ENCODE measurements at places on chromosomes 12 and 14.

- ATAC-seq: no peak
Measured at GRCh38 chr14:96090441-96091148, 51.4 kb downstream of the C14orf132 start.

GRCh38 chr12:125841332-125841731 lies 776.1 kb downstream of the AACS start:
- no peak for ATAC-seq

DNA sequence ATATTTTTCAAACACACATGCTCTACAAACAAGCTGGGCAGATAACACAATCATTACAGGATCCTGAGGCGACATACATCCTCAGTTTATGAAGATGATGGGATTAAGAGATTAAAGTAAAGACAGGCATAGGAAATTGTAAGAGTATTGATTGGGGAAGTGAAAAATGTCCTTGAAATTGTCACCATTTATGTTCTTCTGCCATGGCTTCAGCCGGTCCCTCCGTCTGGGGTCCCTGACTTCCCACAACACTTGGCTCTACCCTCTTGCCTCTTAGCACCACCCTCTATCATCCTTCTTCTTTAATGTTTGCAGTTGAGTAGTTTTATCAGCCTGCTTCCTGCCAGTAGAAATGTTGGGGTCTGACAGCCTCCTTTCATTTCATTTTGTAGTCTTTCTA lies 244.4 kb downstream of the DAD1 start:
- no peak for ATAC-seq

- ATAC-seq: no peak
Measured at GRCh38 chr12:92543359-92543758, 159.4 kb upstream of the PLEKHG7 start.

GRCh38 chr12:48305190-48305589 lies 45.5 kb downstream of the ZNF641 start:
- no peak for ATAC-seq

DNA sequence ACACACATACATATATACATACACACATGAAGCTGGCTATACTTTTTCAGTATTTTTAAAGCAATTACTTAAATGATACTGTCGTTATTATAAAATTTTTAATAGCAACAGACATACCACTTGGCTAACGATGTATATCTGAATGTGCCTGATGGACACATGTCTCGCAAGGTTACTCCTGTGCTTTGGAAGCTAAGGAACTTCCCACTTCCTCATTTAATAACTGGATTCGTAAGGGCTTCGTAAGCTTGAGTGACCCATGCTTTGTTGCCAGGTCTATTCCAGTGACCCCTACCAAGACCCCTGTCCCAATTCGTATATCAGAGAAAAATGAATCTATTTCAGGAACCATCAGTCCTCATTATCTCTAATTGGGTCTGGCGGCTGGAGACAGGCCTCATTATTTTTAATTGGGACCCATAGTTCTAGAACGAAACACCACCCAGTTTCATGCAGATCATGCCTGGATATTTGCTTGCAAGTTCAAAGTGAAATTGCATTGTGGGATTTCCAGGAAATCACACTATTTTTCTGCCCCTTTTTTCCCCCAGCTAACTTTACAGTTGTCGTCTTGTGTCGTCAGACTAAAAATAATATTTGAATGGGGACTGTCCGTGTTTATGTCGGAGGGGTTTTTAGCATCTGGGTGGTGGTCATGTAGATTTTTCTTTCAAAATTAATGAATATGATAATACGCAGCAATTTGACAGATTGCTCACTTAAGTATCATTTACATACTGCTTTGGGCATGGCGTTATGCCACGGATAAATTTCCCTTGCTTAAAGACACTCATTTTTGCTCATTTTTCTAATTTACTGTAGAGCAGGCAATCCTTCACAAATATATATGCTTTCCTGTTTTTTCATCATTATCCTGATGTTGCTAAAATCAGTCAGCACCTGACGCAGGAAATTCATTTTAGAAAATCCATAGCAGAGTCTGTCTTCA lies 17.1 kb upstream of the MYO1H start:
- no peak for ATAC-seq

DNA sequence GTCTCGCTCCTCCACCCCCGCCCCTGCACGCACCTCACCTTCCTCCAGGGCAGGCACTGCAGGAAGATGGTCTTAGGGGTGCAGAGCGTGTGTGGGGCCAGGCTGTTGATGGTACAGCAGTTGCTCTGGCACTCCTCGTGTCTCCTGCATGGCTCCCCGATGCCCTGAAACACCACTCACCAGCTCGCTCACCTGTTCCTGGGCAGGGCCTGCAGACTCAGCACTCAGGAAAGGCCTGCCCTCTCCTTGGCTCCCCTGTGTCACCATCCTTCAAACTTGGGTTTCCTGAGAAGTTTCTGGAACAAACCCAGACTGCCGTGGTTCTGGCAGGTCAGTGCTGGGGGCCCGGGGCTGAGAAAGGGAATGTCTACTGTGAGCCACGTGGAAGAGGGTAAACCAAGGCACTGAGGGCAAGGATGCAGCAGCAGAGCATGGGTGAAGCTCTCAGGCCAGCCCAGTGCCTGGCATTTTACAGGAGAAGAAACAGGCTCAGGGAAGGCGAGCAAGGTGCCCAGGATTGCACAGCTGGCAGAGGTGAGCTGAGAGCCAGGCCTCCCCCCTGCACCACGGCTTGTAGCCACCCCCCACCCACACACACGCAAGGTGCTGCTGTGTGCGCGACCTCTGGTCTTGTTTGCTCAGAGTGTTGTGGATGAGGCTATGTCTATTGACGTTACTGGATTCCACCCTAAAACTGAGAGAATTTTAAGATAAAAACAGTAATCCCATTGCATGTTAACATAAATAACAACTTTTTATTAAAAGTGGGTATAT lies 5.5 kb downstream of the LRCOL1 start:
- ATAC-seq: no peak

GRCh38 chr14:72925815-72926291 lies 411 bp upstream of the DCAF4 start:
- peak; percentile 28 for ATAC-seq

DNA sequence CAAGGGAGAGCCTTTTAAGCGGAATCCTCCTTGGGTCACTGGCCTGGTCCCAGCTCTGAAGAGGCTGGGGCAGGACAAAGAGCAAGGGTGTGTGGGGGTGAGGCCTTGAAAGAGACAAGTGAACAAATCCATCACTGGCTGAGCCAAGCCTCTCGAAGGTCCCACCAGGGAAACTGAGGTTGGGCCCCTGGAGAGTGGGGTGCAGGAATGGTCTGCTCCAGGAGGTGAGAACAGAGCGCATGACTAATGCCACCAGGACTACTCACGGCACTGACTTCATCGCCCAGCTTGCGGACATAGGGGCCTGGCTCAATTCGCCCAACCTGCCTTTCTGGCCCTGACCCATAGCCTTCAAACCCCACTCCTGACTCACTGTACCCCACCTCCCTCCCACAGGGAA lies 19.2 kb upstream of the DEGS2 start:
- ATAC-seq: no peak

- peak; percentile 41 for ATAC-seq
Measured at GRCh38 chr12:46360908-46361666, 11.5 kb downstream of the SLC38A2 start.

DNA sequence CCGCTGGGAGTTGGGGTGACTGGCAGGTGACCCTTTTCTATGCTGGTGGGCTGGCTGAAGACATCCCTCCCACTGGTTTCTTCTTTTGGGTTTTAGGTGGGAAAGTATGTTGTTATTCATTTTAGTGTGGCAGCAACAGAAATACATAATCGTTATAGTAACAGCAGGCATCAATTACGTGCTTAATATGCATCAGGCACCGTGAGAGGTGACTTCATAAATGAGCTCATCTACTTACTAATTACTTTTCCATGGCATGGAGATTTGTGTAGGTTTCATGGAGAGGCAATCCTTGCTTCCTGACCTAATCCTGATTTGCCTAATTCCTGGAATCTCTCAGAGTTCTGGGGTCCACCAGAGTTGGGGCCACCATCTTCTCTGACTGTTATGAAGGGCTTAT lies 13.4 kb upstream of the CELA1 start:
- ATAC-seq: no peak

- no peak for ATAC-seq
Measured at GRCh38 chr12:61916831-61917230, 343.4 kb upstream of the USP15 start.

- ATAC-seq: no peak
Measured at GRCh38 chr12:131855521-131856142, 27.4 kb downstream of the MMP17 start.

DNA sequence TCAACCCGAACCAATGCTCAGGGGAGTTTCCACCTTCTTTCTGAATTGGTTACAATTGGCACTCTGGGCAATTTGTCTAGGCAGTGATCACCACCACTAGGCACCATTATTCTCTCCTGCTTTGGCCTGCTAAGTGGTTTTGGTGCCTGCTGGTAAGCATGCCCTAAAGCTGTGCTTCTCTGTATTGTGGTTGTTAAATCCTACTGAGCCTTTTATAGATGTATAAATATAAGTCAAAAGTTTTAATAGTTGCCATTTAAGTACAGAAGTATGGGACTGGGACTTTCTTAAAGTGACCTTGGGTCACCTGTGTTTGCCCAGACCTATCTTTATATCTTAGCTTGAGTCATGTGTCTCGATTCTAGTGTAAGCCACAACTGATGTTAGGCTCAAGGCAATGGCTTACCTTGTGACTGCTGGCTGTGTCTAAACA lies 475.9 kb downstream of the SLC16A7 start:
- ATAC-seq: no peak

DNA sequence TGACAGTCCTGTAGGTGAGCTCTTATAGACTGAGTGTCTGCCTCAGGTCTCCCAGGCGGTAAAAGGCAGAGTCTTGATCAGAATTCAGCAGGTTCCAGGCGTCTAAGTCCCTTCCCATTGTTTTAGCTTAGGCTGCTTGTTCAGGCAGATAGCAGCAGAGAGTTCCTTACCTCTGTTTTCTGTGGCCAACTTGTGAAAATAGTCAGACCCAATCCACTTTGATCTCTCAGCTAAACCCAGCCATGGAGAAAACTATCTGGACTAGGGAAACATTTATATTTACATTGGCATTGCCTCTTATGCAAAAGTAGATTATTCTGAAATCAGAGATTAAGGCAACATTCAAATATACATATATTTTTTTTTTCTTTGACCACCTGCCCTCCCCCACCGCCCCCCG lies 21.4 kb downstream of the CCDC62 start:
- ATAC-seq: no peak

DNA sequence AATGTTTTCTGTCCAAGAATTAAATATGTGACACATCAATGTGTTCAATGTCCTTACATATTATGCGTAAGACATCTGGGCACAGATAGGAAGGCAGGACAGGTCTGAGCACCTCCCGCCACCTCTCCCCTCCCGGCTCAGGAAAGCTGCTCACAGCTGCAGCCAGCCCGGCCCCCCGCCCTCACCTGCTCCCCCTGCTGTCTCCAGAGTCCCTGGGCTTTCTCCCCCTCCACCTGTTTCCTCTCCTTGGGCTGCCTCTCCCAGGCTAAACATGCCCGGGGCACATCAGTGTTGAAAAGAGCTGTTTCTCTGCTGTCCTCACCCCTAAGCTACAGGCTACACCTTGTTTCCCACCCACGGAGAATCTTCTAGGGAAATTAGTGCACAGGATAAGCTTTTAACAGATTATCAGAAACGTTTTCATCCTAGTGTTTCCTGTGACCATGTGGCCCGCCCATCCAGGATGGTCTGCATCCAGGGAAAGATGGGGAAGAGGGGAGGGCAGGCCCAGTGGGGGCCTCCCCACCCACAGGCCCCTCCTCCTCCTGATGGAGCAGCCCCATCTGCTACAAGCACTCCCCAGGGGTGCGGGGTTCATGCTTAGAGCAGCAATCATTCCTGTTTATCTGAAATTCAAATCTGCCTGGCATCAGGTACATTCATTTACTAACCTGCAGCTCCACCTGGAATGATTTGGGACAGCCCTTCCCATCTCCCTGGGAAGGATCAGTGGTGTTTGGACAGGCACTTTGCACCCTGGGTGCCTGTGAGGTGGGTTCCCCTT lies 273.8 kb upstream of the SFSWAP start:
- ATAC-seq: no peak

DNA sequence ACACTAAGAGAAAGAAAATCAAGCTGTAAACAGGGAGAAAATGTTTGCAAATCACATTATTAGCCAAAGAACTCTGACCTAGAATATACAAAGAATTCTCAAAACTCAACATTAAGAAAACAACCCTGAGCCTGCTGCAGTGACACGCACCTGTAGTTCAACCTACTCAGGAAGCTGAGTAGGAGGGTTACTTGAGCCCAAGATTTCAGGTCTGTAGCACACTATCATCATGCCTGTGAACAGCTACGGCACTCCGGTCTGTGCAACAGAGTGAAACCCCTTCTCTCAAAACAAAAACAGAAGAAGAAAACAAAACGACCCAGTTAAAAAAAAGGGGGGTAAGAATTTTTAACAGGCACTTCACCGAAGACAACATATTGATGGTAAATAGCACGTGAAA lies 20.8 kb downstream of the SAV1 start:
- ATAC-seq: no peak

GRCh38 chr12:74489543-74489942 lies 48.1 kb upstream of the ATXN7L3B start:
- no peak for ATAC-seq

GRCh38 chr14:59090572-59090971 lies 97.9 kb upstream of the DAAM1 start:
- no peak for ATAC-seq

All from activated T-helper 17 cell treated with anti-CD3 and anti-CD28 coated beads, Interleukin-2, amount 50 U/mL, for 72 hours (primary cell).